ENCODE measurements at places on chromosomes 3 and 15.

GRCh38 chr3:175274056-175274455, 414.9 kb downstream of the NAALADL2 start:
- DNase-seq = no peak

DNA sequence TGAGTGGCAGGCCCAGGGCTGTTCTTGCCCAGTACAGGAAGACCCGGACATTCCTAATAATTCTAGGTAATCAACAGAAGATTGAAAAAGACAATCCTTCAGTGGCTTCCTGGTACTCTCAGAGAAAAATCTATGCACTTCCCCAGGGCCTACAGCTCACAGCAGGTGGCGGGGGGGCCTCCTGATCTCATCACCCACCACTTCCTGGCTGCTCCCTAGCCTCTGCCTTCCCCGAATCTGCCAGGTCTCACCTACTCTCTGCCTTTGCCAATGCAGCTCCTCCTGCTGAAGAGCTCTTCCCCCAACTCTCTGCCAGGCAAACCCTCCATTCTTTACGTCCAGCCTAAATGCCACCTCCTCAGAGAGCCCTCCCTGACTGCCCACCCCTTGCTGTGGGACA, 37.5 kb downstream of the EHD4 start:
- DNase-seq = peak; percentile 60

DNA sequence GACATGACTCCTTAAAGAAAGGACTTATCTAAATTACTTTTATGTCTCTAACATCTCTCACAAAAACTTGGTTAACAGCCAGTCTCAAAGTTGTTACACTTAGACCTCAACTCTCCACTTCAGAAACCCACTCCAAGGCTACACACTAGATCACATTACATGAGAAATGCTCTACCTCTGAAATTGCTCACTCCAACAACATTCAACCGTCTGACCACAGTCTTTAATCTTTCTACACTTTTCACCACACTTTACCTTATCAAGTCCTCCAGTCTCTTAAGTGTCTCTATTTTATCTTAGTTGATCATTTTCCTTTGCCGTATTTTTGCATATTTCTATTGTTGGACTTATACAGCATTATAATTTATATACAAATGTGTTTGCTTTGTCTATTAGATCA, 5.8 kb downstream of the SLC12A6 start:
- DNase-seq = no peak

- no peak for DNase-seq
These were observed 189.4 kb downstream of the TBC1D5 start for GRCh38 chr3:17553080-17553479.

DNA sequence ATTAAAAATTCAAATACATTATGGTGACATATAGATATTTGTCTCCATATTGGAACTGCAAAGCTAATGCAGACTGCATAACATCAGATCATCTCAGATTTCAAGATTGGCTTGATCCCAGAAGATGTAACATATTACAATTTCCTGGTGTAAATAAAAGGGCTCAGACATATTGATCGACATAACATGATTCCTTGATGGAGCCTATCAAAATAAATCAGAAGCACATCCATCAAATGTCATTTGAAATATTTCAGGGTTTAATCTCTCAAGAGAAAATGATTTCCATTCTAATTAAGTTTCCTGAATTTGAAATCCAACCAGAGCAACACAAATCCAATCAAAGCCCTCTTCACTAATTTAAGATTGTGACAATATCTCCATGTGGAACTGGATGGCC, 75.1 kb upstream of the UNC13C start:
- DNase-seq = no peak

DNA sequence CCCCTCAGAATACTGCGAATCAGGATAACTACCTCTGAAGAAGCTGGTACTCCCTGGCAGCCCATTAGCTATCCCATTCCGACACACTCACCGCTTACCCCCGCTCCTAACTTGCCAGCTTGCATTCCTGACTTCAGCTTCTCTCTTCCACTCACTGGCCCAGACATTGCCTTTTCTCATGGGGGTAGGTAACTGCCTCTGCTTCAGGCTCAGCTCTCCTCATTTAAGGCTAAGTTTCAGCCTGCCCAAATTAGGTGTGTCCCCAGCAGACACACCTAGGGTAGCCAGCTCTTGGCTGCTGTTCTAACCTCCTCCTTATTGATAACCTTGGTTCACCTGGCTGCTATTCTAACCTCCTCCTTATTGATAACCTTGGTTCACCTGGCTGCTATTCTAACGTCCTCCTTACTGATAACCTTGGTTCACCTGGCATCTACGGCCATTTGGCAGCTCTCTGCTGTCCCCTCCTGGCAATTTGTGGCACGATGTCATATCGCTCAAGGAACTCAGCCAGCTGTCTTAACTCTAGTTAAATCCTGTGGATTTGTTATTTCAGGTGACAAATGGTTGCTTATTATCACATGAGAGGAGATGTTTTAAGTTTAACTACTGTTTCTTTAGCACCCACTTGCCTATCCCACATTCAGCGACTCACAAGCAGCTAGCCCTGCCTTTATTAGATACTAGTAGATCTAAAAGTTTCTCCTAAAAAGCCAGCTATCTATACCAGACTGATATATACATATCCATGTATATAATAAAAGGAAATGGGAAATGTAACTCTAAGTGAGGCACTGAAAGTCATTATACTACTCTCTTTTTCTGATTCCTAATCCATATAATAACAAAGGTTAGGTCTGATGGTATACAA, 106.5 kb upstream of the ACP3 start:
- no peak for DNase-seq

- no peak for DNase-seq
These were observed 637 bp downstream of the CIP2A start for GRCh38 chr3:108588601-108589000.

DNA sequence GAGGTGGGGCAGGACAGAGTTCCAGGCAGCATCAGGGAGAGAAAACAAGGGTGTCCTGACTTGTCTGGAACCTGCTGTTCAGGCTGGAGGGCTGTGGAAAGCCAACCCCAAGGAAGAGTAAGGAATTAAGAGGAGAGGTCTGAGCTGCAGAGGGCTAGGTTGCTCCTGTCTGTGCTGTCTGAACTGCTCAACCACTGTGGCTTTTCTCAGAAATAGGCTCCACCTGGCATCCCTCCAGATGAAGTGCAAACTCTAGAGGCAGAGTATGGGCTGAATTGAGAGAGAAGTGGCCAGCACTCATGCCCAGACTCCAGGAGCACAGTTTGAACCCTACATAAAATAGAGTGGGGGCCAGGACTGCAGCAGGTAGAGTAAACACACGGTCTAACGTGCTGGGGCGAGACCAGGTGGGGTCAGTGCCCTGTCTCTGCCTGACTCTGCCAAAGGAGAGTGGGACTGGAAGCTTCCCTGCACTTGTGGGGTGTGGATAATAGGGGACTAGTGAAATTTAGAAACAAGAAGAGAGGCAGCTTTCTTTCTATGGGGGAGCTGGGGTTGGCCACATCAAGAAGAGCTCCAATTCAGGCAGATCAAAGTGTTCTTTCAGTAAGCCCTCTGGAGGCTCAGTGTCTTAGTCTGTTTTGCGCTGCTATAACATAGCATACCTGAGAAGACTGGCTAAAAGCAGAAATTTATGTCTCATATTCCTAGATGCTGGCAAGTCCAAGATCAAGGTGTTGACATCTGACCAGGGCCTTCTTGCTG, 28.0 kb upstream of the MNS1 start:
- DNase-seq = no peak

DNA sequence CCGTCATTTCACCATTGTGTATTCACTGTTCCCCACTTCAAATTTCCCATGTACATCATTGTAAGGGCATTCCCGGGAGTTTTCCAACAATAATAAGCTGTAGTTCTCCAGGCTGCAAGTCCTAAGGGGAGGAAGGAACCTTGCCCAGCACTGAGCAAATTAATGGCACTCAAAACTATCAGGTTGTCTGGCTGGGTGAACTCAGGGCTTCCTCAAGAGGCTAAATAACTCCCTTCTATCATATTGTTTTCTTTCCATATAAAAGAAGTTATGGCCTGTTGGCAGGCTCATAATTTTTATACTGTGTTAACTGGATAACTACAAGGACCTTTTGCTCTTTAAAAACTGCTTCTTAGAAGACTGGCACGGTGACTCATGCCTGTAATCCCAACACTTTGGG, 71.4 kb downstream of the SEMA6D start:
- DNase-seq = no peak

DNA sequence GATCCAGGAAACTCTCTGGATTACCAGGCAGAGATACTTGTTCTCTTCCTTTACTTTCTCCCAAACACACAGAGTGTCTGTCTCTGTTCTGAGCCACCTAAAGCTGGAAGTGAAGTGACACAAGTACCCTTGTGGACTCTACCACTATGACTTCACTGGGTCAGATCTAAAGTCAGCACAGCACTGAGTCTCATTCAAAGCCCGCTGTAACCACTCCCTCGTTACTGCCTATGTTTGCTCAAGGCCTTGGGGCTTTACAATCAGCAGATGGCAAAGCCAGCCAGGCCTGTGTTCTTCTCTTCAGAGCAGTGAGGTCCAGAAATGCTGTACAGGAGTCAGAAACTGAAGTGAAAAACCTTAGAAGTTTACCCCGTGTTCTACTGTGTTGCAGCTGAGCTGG, 588.3 kb upstream of the SEMA6D start:
- DNase-seq = no peak

GRCh38 chr15:28271697-28272260, 50.2 kb downstream of the HERC2 start:
- DNase-seq = no peak

GRCh38 chr3:98890181-98890835, 11.2 kb downstream of the DCBLD2 start:
- no peak for DNase-seq

GRCh38 chr3:44568561-44568960, 13.6 kb downstream of the ZKSCAN7 start:
- no peak for DNase-seq

- DNase-seq = no peak
These were observed 83.1 kb downstream of the DNAJB8 start for GRCh38 chr3:128383316-128384235.

GRCh38 chr15:88090481-88091011, 166.0 kb downstream of the NTRK3 start:
- no peak for DNase-seq

DNA sequence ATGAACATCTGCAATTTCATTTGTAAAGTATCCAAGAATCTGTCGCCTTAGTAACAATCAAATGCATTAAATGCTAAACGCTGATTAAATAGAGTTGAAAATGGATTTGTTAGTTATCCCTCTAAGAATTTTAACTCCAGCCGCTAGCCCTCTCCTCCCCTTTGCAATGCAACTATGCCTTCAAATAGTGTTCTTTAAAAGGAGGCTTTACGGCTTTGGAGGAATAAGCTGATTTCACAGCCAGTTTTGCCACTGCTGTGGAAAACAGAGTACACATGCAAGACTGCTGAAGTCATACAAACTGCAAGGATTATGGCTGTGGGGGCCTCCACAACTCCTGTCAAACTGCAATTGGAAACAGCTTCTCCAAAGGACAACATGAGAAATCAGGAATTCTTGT, 89.2 kb downstream of the CERS3 start:
- no peak for DNase-seq

GRCh38 chr3:161284989-161285388, 63.9 kb downstream of the NMD3 start:
- DNase-seq = no peak

DNA sequence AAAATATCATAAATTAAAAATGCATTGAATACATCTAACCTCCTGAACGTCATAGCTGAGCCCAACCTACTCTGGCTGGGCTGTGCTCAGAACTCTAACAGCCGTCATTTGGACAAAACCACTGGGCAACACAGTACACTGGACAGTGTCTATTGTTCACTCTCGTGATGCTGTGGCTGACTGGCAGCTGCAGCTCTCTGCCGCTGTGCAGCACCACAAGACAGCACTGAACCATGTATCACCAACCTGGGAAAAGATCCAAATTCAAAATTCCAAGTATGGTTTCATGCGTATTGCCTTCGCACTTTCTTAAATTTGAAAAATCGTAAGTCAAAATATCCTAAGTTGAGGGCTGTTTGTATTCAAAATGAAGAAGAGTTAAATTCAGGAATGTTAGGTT, 145.1 kb upstream of the CNTN4 start:
- DNase-seq = no peak

DNA sequence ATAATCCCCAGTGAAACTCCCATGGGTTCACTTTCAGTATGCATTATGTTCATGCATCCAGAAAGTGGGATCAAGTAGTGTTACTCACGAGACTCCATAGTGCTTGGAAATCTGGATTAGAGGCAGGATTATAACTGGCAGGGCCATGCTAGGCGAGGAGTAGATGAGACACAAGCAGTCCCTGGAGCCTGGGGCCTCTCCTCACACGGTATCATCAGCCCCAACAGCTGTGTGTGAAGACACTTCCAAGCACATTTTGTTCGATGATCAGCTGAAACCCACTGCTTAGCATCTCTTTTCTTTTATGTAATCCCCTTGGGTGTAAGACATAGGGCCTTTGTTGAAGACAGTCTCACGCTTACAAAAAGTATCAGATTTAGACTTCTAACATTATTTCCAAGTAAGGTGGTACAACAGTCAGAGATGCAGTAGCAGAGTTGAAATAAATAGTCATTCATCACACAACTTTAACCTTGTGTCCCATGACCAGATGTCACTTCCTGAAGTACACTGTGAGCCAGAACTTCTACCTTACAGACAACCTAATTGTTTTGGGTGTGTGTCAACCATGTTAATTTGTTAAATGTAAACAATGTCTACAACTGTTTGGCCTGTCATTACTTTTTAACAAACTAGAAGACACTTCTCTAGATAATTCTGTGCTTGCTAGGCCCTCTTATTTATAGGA, 116.9 kb downstream of the GADL1 start:
- no peak for DNase-seq

DNA sequence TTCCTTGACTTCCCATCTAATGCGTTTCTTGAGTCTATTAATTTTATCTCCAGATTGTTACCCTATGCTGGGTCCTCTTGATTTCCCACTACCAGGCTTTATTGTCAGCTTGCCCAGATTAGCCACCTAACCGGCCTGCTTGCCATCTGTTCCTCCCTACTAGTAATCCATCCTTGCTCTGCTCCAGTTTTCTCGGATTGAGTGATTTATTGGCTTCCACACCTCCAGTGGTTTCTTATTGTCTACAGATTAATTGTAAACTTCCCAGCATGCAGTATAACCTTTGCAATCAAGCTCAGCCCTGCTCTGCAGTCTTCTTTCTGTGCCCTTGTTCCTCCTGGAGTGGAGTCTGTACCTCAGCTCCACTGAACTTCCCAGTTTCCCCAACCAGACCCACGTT, 63.4 kb downstream of the ARHGEF26 start:
- DNase-seq = no peak
